ENCODE measurements at places on chromosomes 1 and 21. TPM values are rescaled to one million over a fixed set of nuclear protein-coding genes. Genes with fewer than 3 reads are reported as not detected.

GRCh38 chr21:41370840-41371684, 9.2 kb downstream of the MX2 start:
- DNase-seq, result no peak
- no peaks in the 10 kb centered on the region for H3K27me3 ChIP-seq
- no peak overlapping the region for H3K27ac ChIP-seq
- peak overlapping the region; percentile 67 for H3K4me3 ChIP-seq
- H3K36me3 ChIP-seq, result no peaks in the 10 kb centered on the region

GRCh38 chr1:13949546-13949945, 249.6 kb downstream of the PRDM2 start:
- H3K4me1 ChIP-seq, result no peaks in the 10 kb centered on the region
- H3K4me3 ChIP-seq, result no peak overlapping the region
- no peaks in the 10 kb centered on the region for H3K27me3 ChIP-seq
- no peak for DNase-seq
- no peaks in the 10 kb centered on the region for H3K36me3 ChIP-seq

DNA sequence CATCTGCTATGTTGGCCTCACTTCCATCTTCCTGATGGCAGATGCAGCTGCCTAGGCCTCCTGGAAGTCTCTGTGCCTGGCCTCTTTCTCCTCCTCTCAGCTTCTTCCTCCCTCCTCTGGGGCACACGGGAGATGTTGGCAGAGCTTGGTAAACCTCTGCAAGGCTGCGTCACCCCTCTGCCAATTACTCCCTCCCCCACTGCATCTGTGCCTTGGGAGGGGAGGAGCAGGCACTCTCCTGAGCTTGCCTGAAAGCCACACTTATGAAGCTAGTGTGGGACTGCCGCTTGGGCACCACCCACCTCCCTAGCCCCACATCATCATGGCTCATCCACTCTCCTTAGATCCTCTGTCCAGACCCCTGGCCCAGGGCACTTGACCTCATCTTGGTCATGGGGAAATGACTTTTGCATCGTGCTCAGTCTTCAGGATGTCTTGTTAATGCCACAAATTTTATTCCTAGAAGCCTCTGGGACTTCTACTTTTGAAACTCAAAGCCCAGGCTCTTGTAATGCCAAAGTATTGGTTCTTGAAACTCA, 7.3 kb upstream of the TMEM51 start:
- H3K36me3 ChIP-seq, result no peaks in the 10 kb centered on the region
- peaks cover 13% of the 10 kb centered on the region for H3K27me3 ChIP-seq
- H3K27ac ChIP-seq, result no peak overlapping the region
- H3K4me1 ChIP-seq, result no peaks in the 10 kb centered on the region
- H3K4me3 ChIP-seq, result no peak overlapping the region
- DNase-seq, result no peak

OR10K1 gene
- not detected for total RNA-seq

- no peak within 1 kb of the TSS for H3K27ac ChIP-seq
- peaks cover 68% of the 10 kb centered on the region for H3K4me1 ChIP-seq
- DNase-seq, result peak; percentile 44
- H3K4me3 ChIP-seq, result peak within 1 kb of the TSS; percentile 94
- H3K27me3 ChIP-seq, result peaks cover 41% of the 10 kb centered on the region
These were observed at the start of gene SYT6 for GRCh38 chr1:114153261-114154145. Gene SYT6, minus strand, starts transcription at chr1:114153869. Its CDS starts 97 bp downstream, at chr1:114153772.

DNA sequence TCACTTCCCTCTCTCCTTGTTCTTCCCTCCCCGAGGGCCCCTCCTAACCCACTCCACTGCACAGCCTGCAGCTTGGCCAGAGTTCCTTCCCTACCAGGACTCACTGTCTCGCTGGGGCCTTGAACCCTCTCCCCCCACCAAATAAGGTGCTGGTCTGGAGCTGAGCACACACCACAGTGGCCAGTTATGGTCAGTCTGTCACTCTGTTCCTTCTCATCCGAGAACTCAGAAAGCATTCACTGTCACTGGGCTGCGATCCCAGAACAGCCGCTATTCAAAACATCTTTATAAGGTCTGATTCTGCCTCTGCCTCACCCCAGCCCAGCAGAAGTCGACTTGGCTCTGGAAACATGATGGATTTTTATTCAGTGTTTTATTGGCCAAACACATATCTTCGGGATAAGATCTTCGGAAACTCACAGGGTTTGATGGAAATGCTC, 19.8 kb upstream of the LBR start:
- no peaks in the 10 kb centered on the region for H3K27me3 ChIP-seq
- H3K4me1 ChIP-seq, result peaks cover 13% of the 10 kb centered on the region
- no peak overlapping the region for H3K27ac ChIP-seq
- no peak overlapping the region for H3K4me3 ChIP-seq
- no peaks in the 10 kb centered on the region for H3K36me3 ChIP-seq

DNA sequence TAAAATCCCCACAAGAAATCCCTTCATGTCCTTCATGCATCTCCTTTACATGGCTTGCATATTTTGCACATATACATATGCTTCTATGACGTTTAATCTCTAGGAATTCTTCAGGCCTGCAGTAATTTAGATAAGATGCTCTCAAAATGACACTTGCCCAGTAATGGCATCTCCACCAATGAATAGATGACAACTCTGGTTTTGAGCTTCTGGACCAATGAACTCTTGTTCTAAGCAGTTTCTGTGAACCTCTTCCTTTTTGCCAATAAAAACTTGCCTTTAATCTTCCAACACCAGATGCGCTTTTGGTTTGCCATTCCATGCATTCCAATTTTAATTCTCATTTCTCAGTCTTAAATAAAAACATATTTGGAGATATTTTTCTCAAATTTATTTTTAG, 189.8 kb upstream of the OLFM3 start:
- H3K36me3 ChIP-seq, result no peaks in the 10 kb centered on the region
- H3K27me3 ChIP-seq, result no peaks in the 10 kb centered on the region
- no peak overlapping the region for H3K27ac ChIP-seq
- H3K4me3 ChIP-seq, result no peak overlapping the region
- no peaks in the 10 kb centered on the region for H3K4me1 ChIP-seq
- no peak for DNase-seq

- no peak for DNase-seq
- H3K27ac ChIP-seq, result peak overlapping the region; percentile 78
- no peak overlapping the region for H3K4me3 ChIP-seq
- H3K27me3 ChIP-seq, result no peaks in the 10 kb centered on the region
These were observed 21.0 kb downstream of the STPG1 start for GRCh38 chr1:24392604-24392946.

GRCh38 chr1:201554190-201554600, 15.3 kb downstream of the NAV1 start:
- DNase-seq, result no peak
- no peaks in the 10 kb centered on the region for H3K36me3 ChIP-seq
- H3K4me3 ChIP-seq, result no peak overlapping the region
- no peaks in the 10 kb centered on the region for H3K27me3 ChIP-seq
- no peaks in the 10 kb centered on the region for H3K4me1 ChIP-seq

DNA sequence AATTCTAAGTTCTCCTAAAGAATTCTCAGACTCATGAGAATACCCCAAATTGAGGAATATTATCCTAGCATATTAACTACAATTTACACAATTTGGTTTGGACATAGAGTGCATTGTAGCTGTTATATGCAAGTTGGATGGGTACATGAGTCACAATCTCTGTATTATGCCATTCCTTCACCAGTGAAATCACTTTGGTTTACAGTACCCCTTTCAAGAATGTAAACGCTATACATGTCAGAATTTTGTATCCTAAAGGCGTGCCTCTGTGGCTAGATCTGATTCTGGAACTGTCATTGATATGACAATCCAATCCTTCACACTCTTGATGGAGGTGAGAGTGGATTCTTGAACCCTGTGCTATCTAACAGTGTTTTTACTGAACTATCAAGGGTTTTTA, 6.7 kb upstream of the IL10RB start:
- no peaks in the 10 kb centered on the region for H3K27me3 ChIP-seq
- no peaks in the 10 kb centered on the region for H3K36me3 ChIP-seq
- no peak overlapping the region for H3K27ac ChIP-seq
- peaks cover 6% of the 10 kb centered on the region for H3K4me1 ChIP-seq
- no peak for DNase-seq
- H3K4me3 ChIP-seq, result no peak overlapping the region

UBASH3A gene
- not detected for total RNA-seq

DNA sequence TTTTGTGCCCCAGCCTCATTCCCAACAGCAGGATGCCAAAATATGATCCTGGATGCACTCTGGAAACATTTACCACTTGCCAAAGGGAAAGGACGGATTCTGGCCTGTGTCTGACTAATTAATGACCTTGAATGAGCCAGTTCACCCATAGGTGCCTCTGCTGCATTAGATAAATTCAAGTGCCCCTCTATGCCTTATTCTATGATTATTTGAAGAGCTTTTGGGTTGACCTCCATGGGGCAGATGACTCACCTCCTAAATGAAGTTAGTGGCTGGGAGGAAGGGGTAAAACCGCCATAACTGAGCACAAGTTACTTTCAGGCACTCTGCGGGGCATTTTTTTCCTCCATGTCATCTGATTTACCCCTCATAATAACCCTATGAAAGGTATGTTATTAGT, 98.1 kb downstream of the CLIC6 start:
- H3K27ac ChIP-seq, result no peak overlapping the region
- no peaks in the 10 kb centered on the region for H3K27me3 ChIP-seq
- no peak overlapping the region for H3K4me3 ChIP-seq
- no peaks in the 10 kb centered on the region for H3K36me3 ChIP-seq
- no peaks in the 10 kb centered on the region for H3K4me1 ChIP-seq
- DNase-seq, result no peak

CD1E gene
- not detected for total RNA-seq

DNA sequence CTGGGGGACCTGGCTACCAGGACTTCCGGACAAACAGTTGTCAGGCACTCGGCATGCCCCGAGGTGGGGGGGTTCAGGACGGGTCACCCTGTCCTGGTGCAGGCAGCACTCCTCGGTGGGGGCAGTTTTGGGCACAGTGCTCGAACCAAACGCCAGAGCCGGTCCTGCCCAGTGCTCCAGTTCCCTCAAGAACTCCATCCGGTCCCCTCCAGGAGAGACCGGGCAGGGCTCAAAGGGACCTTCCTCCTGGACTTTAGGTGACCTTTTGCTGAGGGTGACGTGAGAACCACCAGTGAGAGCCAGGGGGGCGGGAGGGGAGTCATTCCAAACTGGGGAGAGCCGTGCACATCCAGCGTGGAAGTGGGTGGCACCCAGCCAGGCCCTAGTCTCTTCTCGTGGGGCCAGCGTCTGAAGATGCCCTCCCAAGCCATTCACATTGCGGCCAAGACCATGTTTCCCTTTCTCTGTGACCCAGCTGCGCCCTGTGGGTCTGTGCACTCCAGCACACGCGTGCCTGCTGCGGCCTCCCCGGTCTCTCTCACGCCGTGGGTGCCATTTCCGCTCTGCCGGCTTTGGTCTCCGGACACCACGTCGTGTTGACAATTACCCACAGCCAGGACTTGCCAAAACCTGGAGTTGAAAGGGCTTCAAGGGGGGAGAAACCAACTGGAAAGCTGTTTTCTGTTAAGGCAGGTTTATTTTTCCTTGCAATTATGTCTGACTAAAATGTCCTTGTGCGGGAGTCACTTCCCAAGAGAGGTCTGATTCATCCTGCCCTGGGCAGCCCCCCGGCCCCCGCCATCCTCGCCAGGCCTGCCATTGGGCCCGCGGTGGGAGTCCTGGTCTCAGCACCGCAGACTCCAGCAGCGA, 178.8 kb upstream of the ARHGEF16 start:
- H3K4me3 ChIP-seq, result no peak overlapping the region
- no peaks in the 10 kb centered on the region for H3K36me3 ChIP-seq
- no peaks in the 10 kb centered on the region for H3K27me3 ChIP-seq
- no peak overlapping the region for H3K27ac ChIP-seq
- H3K4me1 ChIP-seq, result no peaks in the 10 kb centered on the region
- DNase-seq, result no peak

DNA sequence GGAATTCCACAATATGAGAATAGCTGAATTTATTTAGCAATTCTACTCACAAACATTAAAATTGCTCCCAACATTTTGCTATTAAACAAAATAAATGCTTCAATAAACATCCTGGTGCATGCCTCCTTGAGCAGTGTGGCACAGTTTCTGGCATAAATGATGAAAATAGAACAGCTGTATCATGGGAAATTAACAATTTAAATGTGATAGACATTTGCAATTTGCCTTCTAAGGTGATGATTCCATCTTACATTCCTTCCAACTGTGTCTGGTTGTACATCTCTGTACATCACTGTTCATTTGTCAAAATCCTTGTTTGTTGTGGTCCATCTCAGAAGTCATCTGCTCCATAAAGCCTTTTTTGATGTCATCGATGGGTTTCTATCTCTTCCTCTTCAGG, 198.7 kb downstream of the KCTD3 start:
- no peaks in the 10 kb centered on the region for H3K36me3 ChIP-seq
- no peak overlapping the region for H3K27ac ChIP-seq
- H3K27me3 ChIP-seq, result no peaks in the 10 kb centered on the region

DNA sequence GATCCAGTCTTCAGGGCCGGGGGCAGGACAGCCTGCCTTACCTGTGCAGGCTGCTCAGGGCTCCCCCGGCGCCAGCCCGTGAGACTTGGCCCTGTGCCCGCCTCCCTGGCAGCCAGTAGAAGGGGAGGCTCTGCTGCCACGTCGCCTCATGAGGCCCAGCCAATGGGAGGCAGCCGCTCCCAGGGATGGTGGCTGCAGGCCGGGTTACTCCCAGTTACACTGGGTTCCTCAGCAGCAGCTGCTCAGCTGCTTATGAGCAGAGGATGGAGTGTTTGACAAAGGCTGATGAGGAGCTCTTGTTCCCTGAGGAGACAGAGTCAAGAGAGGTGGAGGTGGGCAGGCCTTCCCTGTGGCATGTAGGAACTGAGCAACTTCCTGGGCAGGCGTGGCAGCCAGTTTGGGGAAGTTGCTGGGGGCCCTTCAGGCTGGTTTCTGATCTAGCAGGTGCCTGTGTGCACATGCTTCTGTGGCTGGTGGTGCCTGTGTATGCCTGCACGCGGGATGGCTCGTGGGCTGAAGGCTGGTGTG, 5.5 kb downstream of the MFSD2A start:
- peaks cover 9% of the 10 kb centered on the region for H3K4me1 ChIP-seq
- H3K4me3 ChIP-seq, result no peak overlapping the region
- H3K27me3 ChIP-seq, result peaks cover 7% of the 10 kb centered on the region
- H3K27ac ChIP-seq, result no peak overlapping the region
- DNase-seq, result no peak

SMIM1 gene
- total RNA-seq, result not detected

KRTAP25-1 gene
- not detected for total RNA-seq

- no peak overlapping the region for H3K4me3 ChIP-seq
- no peaks in the 10 kb centered on the region for H3K4me1 ChIP-seq
- DNase-seq, result no peak
- no peaks in the 10 kb centered on the region for H3K27me3 ChIP-seq
- H3K27ac ChIP-seq, result no peak overlapping the region
- H3K36me3 ChIP-seq, result peaks cover 91% of the 10 kb centered on the region
These were observed 16.1 kb upstream of the PSMD4 start for GRCh38 chr1:151238467-151238739.

DNA sequence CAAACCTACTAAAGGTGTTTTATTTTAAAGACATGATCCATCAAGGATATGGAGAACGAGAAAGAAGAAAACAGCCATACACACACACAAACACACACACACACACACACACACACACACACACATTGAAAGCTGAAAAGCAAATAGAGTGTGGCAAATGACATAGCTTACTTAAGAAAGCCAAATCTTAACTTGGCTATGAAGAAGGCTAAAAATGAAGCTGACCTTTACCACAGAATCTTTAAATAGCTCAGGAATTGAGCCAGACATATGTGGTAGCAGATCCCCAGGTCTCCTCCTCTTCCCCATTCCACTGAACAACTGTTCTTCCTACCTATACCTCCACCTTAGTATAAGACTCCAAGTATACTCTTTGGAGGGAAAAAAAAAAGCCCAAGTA, 185.6 kb downstream of the CLEC20A start:
- no peak overlapping the region for H3K27ac ChIP-seq
- no peak for DNase-seq
- no peak overlapping the region for H3K4me3 ChIP-seq
- no peaks in the 10 kb centered on the region for H3K27me3 ChIP-seq
- no peaks in the 10 kb centered on the region for H3K4me1 ChIP-seq

- H3K27me3 ChIP-seq, result no peaks in the 10 kb centered on the region
- H3K4me3 ChIP-seq, result no peak overlapping the region
- H3K27ac ChIP-seq, result no peak overlapping the region
- DNase-seq, result no peak
- no peaks in the 10 kb centered on the region for H3K4me1 ChIP-seq
These were observed 308.5 kb downstream of the LTN1 start for GRCh38 chr21:28683982-28684752.
